ENCODE measurements at places on chromosomes 1 and 21.

DNA sequence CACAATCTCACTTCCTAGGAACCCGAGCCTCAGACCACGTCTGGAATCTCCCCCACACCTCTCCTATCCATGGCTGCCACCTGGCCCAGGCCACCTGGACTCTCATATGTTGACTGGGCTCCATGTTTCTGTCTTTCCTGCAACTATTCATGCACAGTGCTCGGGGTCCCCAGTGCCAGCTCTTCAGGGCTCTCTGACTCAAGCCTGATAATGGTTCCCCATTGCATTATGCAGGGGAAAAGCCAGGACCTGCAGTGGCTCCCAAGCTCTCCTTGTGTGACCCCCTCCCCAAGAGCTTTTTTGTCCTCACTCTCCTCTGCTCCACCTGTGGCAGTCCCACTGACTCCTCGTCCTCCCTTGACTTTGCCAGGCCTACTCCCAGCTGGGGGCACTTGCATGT, 417.6 kb downstream of the NPHP4 start:
- DNase-seq, result no peak

GRCh38 chr1:61853583-61853982, 111.3 kb downstream of the PATJ start:
- DNase-seq, result peak; percentile 43

GRCh38 chr1:227869851-227870305, 54.4 kb downstream of the PRSS38 start:
- peak; percentile 18 for DNase-seq

DNA sequence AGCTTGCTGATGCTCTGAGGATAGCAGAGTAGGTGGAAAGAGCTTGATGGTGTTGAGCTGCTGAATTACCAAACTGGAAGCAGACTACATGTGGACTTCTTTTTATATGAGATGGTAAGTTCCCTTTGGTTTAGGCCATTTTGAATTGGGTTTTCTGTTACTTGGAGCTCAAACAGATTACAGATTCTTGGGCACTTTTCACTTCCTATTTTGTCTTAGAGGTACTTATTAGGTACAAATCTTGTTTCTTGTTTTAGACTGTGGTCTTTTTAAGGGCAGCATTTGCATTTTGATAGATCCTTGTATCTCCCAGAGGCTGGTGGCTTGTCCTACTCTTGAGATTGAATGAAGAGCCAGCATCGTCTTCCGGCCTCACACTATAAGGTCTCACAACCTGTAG, 70.2 kb downstream of the GADD45A start:
- DNase-seq, result no peak

- no peak for DNase-seq
Observed at GRCh38 chr1:199221371-199222150, 582.7 kb downstream of the PTPRC start.

- DNase-seq, result no peak
Observed at GRCh38 chr1:43351421-43352350, 7.1 kb upstream of the CDC20 start.

GRCh38 chr1:1014799-1015681, 1.7 kb downstream of the ISG15 start:
- DNase-seq, result no peak

DNA sequence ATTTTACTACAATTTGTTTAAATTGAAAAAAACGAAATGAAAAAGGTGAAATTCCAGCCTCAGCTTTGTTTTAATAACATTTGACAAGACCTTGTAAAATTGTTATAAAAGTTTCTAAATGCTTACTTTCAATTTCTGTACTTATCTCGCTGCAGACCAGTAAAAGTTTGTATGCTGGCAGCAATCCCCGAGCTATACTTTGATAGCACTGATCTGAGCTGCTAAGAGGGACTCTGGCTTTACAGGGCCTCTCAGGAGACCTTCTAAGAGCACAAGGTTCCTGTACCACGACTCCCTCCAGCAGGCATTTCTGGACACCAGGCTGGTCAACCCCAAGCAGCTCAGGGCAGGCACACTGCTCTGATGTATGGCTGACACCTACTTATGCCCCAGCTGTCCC, 13.1 kb downstream of the STMN1 start:
- no peak for DNase-seq

GRCh38 chr1:116409751-116410191, 36.7 kb downstream of the ATP1A1 start:
- no peak for DNase-seq
